ENCODE measurements at places on chromosomes 1 and 21. TPM values are rescaled to one million over a fixed set of nuclear protein-coding genes. Genes with fewer than 3 reads are reported as not detected.

Gene HSPB7
- 6.6 TPM for polyA plus RNA-seq

Gene ACBD6
- 20.4 TPM for polyA plus RNA-seq

Gene NES
- polyA plus RNA-seq: 2.4 TPM

Gene HCN3
- 2.4 TPM for polyA plus RNA-seq

Gene GLMP
- polyA plus RNA-seq: 20.9 TPM

Gene ARHGAP30
- polyA plus RNA-seq: 9.5 TPM

Gene SEC16B
- polyA plus RNA-seq: 1.0 TPM

Gene ACTL8
- not detected for polyA plus RNA-seq

Gene THEM5
- 1.5 TPM for polyA plus RNA-seq

Gene CCDC181
- polyA plus RNA-seq: not detected

Gene ATP6V1G3
- not detected for polyA plus RNA-seq

Gene WNT4
- polyA plus RNA-seq: 9.4 TPM

Gene STPG1
- polyA plus RNA-seq: 4.8 TPM

Gene NCMAP
- 0.04 TPM for polyA plus RNA-seq

Gene LMX1A
- 0.10 TPM for polyA plus RNA-seq

Gene CLDN8
- 1.4 TPM for polyA plus RNA-seq

Gene OR2W3
- not detected for polyA plus RNA-seq

Gene OR2L8
- not detected for polyA plus RNA-seq

Gene CFAP141
- not detected for polyA plus RNA-seq

Gene OR2T35
- polyA plus RNA-seq: not detected

Gene AUNIP
- polyA plus RNA-seq: 1.1 TPM

Gene SPRR5
- 4.2 TPM for polyA plus RNA-seq

Gene SPRR3
- 19,645 TPM for polyA plus RNA-seq

Gene KLHDC8A
- polyA plus RNA-seq: 8.0 TPM

Gene SPATA46
- polyA plus RNA-seq: not detected

Gene SMIM1
- polyA plus RNA-seq: 1.1 TPM

Gene LAPTM5
- polyA plus RNA-seq: 15.5 TPM

Gene FCGR2B
- polyA plus RNA-seq: 2.7 TPM

Gene LCE6A
- polyA plus RNA-seq: not detected

Gene NTRK1
- polyA plus RNA-seq: 0.06 TPM

Gene NR5A2
- 0.37 TPM for polyA plus RNA-seq

Gene GJA8
- polyA plus RNA-seq: not detected

Gene PLA2G2A
- polyA plus RNA-seq: 15.7 TPM

Gene BATF3
- 1.7 TPM for polyA plus RNA-seq

Gene DMBX1
- not detected for polyA plus RNA-seq

Gene NPHS2
- not detected for polyA plus RNA-seq

Gene CFAP107
- not detected for polyA plus RNA-seq

Gene TDRD5
- 0.71 TPM for polyA plus RNA-seq

Gene AMY1B
- polyA plus RNA-seq: not detected

Gene GCSAML
- 0.06 TPM for polyA plus RNA-seq

Gene S100A7
- polyA plus RNA-seq: 115 TPM

Gene PRR9
- not detected for polyA plus RNA-seq

Gene GBP3
- 6.1 TPM for polyA plus RNA-seq

Gene CAPN9
- not detected for polyA plus RNA-seq

Gene DONSON
- 10.6 TPM for polyA plus RNA-seq

Gene AIRE
- 0.06 TPM for polyA plus RNA-seq

Gene SPTA1
- not detected for polyA plus RNA-seq

Gene NKAIN1
- polyA plus RNA-seq: 0.16 TPM

Gene AADACL3
- polyA plus RNA-seq: not detected

Gene LCE2C
- not detected for polyA plus RNA-seq

Gene ST6GALNAC3
- polyA plus RNA-seq: 0.29 TPM

Gene OLFML3
- polyA plus RNA-seq: 4.7 TPM

Gene OR2AK2
- not detected for polyA plus RNA-seq

Gene ARHGEF16
- polyA plus RNA-seq: 20.6 TPM

Gene C4BPB
- polyA plus RNA-seq: not detected
